Activated T-helper 17 cell treated with anti-CD3 and anti-CD28 coated beads, Interleukin-2, amount 50 U/mL, for 72 hours (primary cell): ENCODE measurements at places on chromosomes 7 and 10.
A peak's percentile ranks its signal among the peaks of the same experiment; 100 is the strongest.

DNA sequence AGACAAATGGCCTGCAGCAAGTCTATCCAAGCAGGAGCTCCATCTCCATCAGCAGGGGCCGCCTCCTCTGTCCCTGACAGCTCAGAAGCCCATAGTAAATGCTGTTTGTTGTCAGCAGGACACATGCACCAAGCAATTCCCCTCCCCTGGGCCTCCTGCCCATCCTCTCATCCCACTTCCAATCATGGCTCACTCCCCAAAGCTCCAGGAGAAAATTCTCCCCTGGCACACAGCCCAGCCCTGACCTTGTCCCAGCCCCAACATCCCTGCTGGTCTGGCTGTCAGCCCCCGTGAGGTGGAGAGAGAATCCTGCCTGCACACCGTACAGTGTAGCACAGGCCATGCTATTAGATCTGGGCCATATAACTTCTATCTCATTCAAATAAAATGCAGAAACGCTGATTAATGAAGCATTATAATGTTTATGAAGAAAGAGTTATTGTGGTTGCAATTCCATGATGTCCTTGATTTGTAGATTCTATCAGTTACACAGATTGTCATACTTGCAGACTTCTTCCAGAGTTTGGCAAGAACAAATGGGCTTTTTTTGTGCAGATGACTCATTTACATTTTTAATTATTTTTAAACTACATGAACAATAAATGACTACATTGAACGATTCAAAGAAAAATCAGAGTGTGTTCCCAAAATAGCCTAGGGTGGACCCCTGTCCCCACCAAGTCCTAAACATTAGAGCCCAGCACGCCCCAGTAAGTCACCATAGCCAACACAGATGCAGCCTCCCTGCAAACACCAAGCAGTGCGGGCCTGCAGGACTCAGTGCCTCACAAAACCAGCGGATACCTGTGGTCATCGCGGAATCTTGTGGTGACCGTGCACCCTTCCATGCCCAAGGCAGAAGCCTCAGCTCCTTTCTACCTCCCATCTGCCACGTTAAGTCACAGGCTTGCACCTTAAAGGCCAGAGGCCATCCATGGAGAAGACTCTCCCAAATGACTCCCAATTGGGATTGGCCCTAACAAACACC, 70.1 kb downstream of the COBL start:
- ATAC-seq = no peak

DNA sequence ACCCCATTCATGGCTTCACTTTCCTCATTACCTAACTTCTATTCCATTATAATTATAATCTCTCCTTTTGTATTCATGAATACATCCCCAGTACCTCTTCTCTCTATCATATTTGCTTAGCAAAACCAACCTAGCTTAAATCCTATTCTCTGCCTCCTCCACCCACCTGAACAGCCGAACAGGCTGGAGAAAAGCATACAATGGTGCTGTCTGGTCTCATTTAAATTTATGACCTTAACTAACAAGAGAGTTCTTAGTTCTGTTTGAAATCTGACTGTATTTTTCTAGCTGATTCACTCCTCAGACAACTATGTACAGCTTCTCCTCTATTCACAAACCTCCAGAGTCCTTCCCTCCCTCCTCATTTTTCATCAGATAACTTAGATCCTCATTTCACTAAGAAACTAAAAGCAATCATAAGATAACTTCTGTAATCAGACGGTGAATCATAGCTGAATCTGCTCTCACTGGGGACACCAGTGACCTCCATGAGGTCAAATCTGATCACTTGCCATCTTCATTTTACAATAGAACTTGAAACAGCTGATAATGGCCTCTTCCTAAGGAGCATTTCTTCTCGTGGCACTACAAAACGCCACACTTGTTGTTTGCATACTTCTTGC, 233.9 kb upstream of the AOAH start:
- no peak for ATAC-seq

- no peak for ATAC-seq
Observed at GRCh38 chr10:43078175-43078985, 1.5 kb downstream of the RET start.

DNA sequence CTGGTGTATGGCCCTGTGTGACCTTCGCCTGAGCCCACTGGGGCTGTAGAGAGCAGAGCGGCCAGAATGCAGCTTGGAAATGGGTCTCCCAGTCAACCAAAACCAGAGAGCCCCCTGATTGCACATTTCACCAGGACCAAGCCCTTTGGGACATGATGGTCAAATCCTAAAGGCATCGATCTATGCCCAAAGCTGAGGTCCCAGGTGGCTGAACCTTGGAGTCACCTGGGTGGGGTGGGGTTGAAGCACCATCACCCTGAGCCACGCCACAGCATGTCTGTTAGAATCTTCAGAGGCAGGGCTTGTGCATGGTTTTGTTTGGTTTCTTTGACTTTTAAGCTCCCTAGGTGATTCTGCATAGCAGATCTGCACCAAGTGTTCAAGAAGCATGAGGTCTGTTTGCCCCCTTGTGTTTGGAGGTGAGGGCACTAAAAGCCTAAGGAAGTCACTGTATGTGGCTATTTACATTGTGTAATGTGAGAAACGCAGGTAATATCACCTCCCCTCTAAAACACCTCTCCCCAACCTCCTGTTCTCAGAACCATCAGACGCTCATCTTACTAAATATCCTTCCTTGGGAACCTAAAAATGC, 9.6 kb downstream of the PKD1L1 start:
- ATAC-seq = no peak

GRCh38 chr7:103698064-103698463, 252.1 kb upstream of the SLC26A5 start:
- no peak for ATAC-seq

- peak; percentile 59 for ATAC-seq
Observed at GRCh38 chr10:60967854-60968484, 24.0 kb upstream of the RHOBTB1 start.

DNA sequence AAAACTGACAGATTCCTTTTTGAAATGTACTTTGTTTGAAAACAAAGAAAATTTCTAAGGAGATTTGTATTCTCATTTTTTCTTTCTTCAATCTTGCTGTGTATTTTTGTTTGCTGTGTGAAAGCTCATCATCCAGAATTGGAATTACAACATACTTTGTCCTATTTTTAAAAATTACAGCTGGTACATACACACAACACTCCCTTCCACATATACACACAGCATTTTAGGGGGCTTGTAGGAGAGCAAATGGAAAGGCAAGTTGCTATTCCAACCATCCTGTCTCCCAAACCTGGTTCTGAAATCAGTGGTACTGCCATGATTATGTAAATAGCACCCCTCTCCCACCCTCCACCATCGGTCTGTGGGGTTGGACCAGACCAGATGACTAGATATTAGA, 101.1 kb upstream of the SAMD8 start:
- ATAC-seq = no peak

- ATAC-seq = no peak
Observed at GRCh38 chr10:87873656-87874055, 10.2 kb downstream of the PTEN start.

DNA sequence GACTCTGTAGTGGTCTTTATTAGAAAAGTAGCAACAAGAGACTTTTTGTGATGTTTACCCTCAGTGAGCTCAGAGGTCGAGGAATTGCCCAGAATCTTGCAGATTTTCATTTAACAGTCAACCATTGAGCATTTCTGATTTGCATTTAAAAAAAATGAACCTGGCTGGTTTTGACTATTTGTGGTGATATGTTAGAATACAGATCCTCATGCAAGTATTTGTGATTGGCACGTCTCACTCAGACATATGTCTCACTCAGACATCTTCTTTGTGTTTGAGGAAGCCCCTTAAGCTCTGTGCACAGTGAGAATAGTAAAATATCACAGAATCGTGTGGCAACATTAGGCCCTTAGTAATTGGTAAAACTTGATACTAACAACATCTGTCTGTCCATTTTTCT, 113.2 kb downstream of the SND1 start:
- ATAC-seq = no peak

DNA sequence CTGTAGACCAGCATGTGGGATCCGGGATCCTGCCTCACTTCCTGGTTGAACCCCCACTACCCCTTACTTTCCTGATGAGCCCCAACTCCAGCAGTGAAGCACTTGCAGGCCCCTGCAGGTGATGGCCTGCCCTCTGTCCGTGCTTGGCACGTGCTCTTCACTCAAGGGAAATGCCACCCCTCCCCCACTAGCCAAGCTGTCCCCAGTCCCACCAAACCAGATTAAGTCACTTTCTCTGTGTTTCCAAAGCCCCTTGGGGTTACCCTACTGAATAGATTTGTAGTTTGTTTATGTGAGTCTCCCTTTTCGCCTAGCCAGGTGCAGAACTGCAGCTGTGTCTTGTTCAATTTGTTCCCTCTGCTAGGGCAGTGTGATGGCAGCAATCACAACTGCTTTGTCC, 121.7 kb downstream of the WDFY4 start:
- ATAC-seq = no peak

- ATAC-seq = no peak
Observed at GRCh38 chr7:1950452-1951158, 280.5 kb downstream of the ELFN1 start.

DNA sequence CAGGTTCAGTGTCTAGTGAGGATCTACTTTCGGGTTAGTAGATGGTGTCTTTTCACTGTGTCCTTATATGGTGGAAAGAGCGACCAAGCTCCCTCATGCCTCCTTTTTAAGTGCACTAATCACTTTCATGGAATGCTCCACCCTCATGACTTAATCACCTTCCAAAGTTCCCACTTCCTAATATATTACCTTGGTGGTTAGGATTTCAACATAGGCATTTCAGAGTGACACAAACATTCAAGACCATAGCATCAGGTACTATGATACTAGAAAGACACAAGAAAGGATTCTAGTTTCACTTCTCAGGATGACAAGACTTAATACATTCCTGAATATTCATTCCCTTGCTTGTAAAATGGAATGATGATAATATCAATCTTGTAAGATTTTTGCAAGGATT, 119.1 kb upstream of the FAM3C start:
- no peak for ATAC-seq

- ATAC-seq = peak; percentile 60
Observed at GRCh38 chr10:30510932-30511700, 77.1 kb downstream of the MAP3K8 start.

DNA sequence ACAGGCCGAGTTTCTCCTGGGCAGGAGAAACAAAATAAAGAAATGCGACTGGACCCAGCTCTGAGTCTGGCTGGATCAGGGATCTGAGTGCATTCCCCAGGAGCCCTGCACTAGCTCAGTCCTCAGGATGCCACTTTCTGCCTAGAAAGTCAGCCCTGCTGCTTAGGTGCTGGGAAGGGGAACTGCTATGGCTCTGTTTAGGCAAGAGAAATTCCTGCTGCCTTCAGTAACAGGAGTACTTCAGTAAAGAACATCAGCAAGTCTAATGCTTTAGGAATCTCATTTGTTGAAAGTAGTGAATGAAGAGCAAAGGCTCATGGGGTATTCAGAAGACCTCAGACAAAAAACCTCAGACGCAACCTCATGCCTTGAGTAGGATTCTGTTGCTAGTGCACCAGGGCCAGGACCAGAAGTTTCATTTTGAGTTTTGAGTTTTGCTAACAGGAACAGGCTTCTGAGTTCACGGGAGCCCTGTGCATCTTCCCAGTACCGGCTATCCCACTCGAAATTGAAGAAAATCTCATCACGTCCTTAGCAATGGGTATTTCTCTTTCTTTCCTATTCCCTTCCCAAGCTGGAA, 170.8 kb upstream of the CDCA7L start:
- ATAC-seq = peak; percentile 41

GRCh38 chr10:124225467-124226270, 132.3 kb upstream of the CHST15 start:
- ATAC-seq = peak; percentile 81

GRCh38 chr7:12303062-12303461, 92.0 kb downstream of the TMEM106B start:
- peak; percentile 75 for ATAC-seq

DNA sequence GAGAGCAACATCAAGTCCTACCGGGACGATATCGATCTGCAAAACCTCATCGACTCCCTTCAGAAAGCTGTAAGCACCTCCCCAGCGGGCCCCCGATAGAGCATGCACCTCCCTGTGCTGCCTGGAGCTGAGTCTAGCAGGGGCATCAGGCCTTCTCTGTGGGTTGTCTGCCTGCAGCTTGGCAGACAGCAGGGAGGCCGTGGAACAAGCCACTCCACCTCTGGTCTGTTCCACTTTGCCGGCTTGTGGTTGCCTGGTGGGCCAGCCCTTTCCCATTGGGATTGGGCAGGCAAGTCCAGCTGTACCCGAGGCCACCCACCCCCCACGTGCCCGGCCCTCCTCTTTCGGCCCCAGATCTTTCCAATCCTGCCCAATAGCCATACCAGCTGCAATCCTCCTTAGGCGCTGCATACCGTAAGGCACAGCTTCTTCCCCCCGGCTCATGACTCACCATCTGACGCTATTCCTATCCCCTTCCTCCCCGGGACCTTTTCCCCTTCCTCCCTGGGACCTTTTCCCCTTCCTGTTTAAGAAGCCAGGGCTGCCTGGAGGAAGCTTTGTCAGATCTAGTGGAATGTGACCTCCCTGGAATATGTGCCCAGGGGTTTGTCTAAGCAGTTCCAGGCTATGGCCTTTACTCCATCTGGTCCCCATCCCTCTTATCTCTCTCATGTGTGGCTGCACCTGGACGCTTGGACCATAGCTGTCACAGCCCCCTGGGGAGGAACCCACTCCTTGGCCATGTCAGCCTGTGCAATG, 28.1 kb upstream of the SH2D4B start:
- no peak for ATAC-seq

DNA sequence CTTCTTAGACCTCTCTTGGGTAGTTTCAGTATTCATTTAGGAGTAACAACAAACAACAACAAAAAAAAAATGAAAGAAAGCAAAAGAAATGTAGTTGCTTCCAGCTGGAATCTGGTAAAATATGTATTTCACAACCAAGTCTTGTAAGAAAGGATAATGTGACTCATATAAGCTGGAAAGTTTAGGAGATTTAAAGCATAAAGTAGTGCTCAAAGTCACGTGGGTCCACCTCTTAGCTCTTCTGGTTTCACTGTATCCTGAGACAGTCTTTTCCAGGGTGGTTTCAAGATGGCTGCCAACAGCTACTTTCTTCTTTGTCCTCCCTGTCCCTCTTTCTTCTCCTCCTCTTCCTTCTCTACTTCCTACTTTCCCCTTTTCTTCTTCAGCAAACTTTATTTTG, 69.5 kb upstream of the CDK13 start:
- ATAC-seq = no peak

DNA sequence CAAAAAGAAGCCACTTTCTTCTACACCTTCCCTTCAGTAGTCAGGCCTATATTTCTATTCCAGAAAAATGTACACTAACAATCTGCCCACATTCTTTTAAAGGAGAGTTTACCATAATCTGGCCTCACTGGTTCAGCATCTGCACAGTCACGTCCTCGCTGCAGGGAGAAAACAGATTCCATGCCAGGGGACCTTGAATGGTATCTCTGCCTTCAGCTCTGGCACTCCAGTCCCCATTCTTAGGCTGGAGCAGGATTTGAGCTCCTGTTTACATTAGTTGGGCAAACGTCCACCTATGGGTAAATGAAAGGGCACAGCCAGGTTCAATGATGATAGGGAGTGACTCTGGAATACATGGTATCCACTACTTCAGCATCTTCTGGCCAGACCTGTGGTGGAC, 371.0 kb upstream of the MTPN start:
- no peak for ATAC-seq

GRCh38 chr7:66493235-66494205, 135.2 kb upstream of the KCTD7 start:
- ATAC-seq = peak; percentile 98
